Muscle of back (tissue), 13 donors: ENCODE measurements at places on chromosomes 7 and 10. TPM values are rescaled to one million over a fixed set of nuclear protein-coding genes. Genes with fewer than 3 reads are reported as not detected.

The OR2A1 gene
- polyA plus RNA-seq: 0.28 TPM

- DNase-seq: no peak
These were observed 162.6 kb downstream of the OAT start for GRCh38 chr10:124256151-124256550.

The DENND11 gene
- polyA plus RNA-seq: 7.6 TPM

The LRMDA gene
- polyA plus RNA-seq: 8.7 TPM

DNA sequence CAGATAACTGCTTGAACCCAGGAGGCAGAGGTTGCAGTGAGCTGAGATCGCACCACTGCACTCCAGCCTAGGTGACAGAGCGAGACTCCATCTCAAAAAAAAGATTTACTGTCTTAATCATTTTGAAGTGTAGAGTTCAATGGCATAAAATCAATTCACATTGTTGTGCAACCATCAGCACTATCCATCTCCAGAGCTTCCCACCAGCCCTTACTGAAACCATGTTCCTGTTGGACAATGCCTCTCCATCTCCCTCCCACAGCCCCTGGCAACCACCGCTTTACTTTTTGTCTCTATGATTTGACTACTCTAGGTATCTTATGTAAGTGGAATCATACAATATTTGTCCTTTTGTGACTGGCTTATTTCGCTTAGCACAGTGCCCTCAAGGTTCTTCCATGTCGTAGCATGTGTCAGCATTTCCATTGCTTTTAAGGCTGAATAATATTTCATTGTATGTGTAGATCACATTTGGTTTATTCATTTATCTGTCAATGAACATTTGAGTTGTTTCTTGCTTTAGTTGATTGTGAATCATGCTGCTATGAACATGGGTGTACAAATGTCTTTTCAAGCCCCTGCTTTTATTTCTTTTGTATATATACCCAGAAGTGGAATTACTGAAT lies 33.1 kb downstream of the NACAD start:
- DNase-seq: no peak

DNA sequence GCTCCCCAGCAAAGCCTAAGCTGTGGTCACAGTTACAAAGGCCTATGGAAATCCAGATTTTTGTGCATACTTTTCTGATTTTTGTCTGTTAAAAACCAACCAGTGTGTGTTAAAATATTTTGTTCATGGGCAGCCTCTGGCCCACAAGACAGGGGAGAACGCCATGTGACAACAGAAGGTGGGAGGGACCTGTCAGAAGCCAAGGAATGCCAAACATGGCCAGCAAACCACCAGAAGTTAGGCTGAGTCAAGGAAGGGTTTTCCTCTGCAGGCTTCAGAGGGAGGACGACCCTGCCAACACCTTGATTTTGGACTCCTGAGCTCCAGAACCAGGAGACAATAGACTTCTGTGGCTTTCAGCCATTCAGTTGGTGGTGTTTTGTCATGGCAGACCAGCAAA lies 127.3 kb downstream of the CUL2 start:
- DNase-seq: no peak

DNA sequence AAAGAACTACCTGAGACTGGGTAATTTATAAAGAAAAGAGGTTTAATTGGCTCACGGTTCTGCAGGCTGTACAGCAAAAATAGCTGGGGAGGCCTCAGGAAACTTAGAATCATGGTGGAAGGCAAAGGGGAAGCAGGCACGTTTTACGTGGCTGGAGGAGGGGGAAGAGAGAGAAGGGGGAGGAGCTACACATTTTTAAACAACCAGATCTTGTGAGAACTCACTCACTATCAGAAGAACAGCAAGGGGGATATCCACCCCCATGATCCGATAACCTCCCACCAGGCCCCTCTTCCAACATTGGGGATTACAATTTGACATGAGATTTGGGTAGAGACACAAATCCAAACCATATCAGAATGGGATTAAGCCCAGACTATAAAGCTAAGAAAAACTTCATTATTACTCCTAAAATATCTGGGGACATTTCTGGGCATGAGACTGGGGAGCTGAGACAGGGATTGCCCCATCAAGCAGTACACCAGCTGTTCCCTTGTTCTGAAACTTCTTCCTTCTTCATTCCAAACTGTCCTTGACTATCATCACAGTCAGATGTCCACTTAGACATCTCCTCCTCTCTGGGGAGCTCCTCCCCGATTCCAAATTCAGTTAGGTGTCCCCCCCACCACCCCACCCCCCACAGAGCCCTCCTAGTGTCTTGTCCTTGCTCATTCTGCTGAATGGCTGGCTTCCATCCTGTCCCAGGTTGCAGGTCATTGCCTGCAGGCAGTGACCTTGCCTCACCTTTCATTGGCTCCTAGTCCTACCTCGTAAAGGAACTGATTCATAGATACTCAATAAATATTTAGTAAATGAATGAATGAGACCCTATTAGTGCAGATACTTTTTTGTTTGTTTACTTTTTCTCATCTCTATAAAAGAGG lies 132.6 kb downstream of the EVX1 start:
- no peak for DNase-seq

The AOAH gene
- polyA plus RNA-seq: 5.0 TPM

DNA sequence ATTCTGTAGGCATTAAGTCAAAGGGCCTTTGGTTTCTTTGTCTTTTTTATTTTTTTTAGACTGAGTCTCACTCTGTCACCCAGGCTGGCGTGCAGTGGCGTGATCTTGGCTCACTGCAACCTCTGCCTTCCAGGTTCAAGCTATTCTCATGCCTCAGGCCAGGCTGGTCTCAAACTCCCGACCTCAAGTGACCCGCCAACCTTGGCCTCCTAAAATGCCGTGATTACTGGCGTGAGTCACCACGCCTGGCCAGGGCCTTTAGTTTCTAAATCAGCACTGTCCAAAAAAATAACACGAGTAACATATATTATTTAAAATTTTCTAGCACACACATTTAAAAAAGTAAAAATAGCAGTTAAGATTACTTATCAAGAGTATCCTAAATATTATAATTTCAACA lies 11.1 kb upstream of the ACSL5 start:
- DNase-seq: no peak

- no peak for DNase-seq
These were observed 52.1 kb downstream of the SUFU start for GRCh38 chr10:102555781-102556328.

GRCh38 chr10:97291357-97292096 lies 910 bp downstream of the ARHGAP19 start:
- no peak for DNase-seq

- DNase-seq: peak; percentile 67
These were observed 24.8 kb downstream of the NPTX2 start for GRCh38 chr7:98641646-98642500.

- no peak for DNase-seq
These were observed 80.0 kb downstream of the NRCAM start for GRCh38 chr7:108376206-108376605.

DNA sequence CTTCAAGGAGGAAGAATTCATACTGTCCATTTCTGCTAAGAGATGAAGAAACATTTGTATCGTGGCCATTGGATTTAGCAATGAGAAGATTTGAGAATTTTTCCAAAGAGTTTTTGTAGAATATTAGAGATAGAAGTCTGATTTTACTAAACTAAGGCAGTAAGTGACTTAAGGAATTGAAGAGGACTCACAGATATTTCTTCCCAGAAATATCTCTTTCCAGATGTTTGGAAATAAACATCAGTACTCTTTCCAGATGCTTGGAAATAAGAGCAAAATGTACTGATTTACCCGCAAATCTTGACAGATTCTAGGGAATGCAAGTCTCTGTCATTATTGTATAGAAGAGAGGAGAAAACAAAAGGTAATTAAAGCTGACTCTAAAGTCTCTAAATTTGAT lies 91.3 kb downstream of the IMMP2L start:
- DNase-seq: peak; percentile 46

DNA sequence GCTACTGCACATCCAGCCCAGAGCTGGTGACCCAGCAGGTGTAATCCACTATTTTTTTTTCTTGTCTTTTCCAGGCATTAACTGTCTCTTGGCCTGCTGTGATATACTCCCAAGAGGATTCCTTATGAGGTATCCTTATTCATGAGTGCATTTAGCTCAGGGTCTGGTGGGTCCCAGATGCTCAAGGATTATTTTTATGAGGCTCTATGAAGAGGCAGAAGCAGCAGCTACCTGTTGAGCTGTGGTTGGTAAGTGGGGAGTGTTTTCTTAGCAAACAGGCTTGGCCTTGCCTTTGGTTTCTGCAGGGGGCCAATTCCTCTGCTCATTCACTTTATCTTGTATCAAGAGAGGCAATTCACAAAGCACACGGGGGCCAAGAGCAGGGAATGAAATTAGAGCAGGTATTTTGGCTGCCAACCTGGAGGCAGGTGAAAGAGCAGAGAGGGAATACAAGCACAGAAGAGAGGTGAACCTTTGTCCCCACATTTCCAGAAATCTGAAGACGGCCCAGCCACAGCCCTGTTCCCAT lies 221.6 kb downstream of the TMEM178B start:
- DNase-seq: no peak

The GPR37 gene
- polyA plus RNA-seq: 8.2 TPM
